ENCODE measurements at places on chromosomes 13 and 19.
A peak's percentile ranks its signal among the peaks of the same experiment; 100 is the strongest.

- DNase-seq = peak; percentile 54
Observed at GRCh38 chr13:40624383-40624782, 42.1 kb downstream of the FOXO1 start.

DNA sequence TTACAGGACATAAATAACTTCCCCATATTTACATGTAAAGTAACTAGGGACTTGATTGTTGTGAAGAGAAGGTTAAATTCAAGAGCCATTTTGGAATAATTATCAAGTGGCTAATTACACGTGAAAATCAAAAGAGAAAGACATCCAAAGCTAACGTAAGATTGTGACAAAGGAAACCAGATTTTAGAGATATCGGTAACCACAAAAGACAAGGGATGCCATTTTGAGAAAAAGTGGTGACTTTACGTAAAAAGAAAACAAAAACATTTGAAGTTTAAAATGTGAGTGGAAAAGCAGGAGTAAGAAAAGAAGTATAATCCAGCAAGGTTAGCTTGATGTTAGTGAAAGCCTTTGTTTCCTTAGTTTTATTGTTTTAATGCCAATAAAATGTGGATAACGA lies 10.9 kb upstream of the VWA8 start:
- no peak for DNase-seq

- peak; percentile 6 for DNase-seq
Observed at GRCh38 chr13:39306639-39307589, 268.7 kb downstream of the NHLRC3 start.

GRCh38 chr19:2796659-2797266 lies 11.5 kb downstream of the THOP1 start:
- no peak for DNase-seq

GRCh38 chr13:40056898-40057619 lies 401.6 kb downstream of the COG6 start:
- DNase-seq = no peak

DNA sequence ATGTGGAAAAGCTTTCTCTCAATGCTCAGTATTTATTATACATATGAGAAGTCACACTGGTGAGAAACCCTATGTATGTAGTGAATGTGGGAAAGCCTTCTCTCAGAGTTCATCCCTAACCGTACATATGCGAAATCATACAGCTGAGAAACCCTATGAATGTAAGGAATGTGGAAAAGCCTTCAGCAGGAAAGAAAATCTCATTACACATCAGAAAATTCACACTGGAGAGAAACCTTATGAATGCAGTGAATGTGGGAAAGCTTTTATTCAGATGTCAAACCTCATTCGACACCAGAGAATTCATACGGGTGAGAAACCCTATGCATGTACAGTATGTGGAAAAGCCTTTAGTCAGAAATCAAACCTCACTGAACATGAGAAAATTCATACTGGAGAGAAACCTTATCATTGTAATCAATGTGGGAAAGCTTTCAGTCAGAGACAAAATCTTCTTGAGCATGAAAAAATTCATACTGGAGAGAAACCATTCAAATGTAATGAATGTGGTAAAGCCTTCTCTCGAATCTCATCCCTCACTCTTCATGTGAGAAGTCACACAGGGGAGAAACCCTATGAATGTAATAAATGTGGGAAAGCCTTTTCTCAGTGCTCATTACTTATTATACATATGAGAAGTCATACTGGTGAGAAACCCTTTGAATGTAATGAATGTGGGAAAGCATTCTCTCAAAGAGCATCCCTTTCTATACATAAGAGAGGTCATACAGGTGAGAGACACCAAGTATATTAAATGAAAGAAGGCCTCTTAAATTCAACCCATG lies 34.4 kb downstream of the ZNF568 start:
- DNase-seq = no peak

- no peak for DNase-seq
Observed at GRCh38 chr19:55591555-55591954, 7.8 kb downstream of the FIZ1 start.

Measured in stimulated activated CD8-positive, alpha-beta memory T cell treated with anti-CD3 and anti-CD28 coated beads, Interleukin-15, amount 100 ng/mL, for 48 hours (primary cell).